Left renal cortex interstitium (tissue), 4 donors: ENCODE measurements at places on chromosomes 12 and 14.

DNA sequence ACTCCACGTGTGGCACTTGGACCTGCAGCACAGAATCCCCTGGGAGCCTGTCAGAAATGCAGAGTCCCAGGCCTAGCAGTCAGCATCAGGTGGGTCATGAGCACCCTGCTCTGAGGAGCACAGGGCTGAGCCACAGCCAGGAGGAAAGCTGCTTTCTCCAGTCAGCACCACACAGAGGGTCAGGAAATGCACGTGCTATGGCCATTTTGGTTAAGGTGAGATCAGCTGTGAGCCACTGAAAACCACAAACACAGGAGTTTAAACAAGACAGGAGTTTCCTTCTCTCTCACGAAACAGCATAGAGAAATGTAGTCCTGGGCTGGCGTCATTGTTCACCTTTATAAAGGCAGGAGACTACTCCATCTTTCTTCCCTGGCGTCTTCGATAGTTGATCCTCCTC is 204.5 kb upstream of the SFSWAP start:
- DNase-seq, result no peak

GRCh38 chr12:45231515-45232145 is 15.7 kb downstream of the ANO6 start:
- DNase-seq, result no peak

DNA sequence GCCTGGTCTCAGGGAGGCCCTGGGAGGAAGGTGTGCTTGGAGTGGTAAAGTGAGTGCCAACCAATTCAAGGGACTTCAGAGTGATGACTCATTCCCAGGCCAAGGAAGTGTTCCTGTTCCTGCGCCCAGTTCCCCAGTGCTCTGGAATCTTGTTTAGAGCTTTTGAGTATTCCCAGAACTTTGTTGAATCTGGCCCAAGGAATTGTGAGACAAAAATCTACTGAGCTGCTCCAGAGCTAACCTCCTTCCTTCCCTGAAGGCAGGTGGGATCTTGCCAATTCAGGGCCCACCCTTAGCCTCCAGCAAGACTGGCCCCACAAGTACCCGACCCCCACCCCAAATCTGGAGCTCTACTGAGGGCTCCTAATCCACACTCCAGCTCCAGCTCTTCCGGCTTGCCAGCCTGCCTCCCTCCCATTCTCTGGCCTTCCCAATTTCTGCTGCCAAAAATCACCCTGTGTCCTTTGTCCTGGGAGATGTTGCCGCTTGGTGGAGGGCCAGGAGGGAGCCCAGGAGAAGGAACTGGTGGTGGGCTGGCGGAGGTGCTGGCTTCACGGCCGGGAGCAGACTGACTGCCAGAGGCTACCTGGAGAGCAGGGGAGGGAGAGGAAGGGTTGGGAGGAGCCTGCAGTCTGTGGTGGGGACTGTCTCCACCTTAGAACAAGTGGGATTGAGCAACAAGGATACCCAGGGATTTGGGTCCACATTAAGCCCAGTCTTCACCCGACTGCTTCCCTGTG is 2.0 kb upstream of the ATN1 start:
- DNase-seq, result peak; percentile 71

GRCh38 chr12:121240484-121241101 is 30.7 kb downstream of the P2RX4 start:
- DNase-seq, result no peak

- DNase-seq, result no peak
Observed at GRCh38 chr14:75163677-75164076, 12.7 kb downstream of the TMED10 start.
